ENCODE measurements at places on chromosomes 1 and 21.

GRCh38 chr21:29817450-29817849 lies 122.3 kb downstream of the GRIK1 start:
- no peak for DNase-seq

- DNase-seq, result no peak
Observed at GRCh38 chr1:105294838-105295237, 1545.1 kb downstream of the AMY1C start.

DNA sequence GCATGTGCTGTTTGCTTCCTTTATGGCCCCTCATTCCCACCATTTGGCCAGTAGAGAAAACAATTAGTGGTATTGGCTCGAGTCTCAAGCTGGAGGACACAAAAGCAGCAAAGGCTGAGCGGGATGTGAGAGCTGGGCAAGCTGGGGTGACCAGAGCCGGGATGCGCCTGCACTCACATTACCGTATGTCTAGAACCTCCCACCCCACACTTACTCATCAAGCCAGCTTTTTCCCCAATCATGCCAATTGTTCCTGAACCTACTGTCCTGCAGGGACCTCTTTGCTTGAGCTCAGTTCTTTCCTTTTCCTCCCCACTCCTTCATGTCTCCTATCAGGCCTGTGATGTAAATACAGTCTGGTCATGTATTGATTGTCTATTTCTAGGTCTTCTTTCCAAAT lies 45.9 kb downstream of the KIRREL1 start:
- no peak for DNase-seq

DNA sequence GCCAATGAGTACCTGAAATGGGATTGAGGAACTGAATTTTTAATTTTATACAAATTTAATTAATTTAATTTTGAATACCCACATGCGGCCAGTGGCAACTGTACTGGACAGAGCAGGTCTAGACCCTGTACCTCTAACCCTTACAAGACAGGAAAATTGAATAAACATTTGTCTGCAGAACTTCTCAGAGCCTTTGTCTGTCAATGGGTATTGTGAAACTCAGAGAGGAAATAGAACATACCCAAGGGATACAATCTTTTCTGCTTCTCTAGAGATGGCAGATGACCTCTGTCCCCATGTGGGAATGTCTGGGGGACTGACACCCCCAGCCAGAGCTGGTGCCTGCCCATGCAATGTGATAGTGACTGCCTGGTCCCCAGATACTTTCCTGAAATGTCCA lies 220.6 kb downstream of the TM2D1 start:
- DNase-seq, result no peak
